HCT116 (cell line): ENCODE measurements at places on chromosomes 7 and 10. TPM values are rescaled to one million over a fixed set of nuclear protein-coding genes. Genes with fewer than 3 reads are reported as not detected.

GRCh38 chr7:81469869-81470723 is 299.8 kb downstream of the HGF start:
- peak; percentile 73 for DNase-seq

Gene MTERF1
- 13.1 TPM for total RNA-seq

- no peak for DNase-seq
Measured at GRCh38 chr10:96446966-96447596, 66.6 kb downstream of the TLL2 start.

GRCh38 chr10:77692782-77693181 is 55.2 kb upstream of the KCNMA1 start:
- DNase-seq, result no peak

DNA sequence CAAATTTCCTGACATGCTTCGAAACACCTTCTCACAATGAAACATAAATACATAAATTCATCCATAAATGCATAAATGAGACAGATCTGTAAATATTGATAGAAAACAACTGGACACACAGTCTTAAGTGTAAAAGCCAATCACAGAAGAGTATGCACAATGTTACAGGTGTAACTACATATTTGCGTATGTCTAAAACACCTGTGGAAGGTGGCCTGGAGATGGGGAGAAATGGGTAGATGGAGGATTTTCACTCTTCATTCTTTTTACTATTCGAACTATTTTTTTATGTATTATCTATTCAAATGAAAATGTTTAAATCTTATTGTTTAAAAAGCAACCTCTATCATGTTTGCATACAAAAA is 860 bp downstream of the IQUB start:
- DNase-seq, result no peak
